Astrocyte of the spinal cord (primary cell): ENCODE measurements at places on chromosomes 13 and 19.

GRCh38 chr19:31058676-31059340 lies 290.4 kb downstream of the TSHZ3 start:
- DNase-seq = no peak

DNA sequence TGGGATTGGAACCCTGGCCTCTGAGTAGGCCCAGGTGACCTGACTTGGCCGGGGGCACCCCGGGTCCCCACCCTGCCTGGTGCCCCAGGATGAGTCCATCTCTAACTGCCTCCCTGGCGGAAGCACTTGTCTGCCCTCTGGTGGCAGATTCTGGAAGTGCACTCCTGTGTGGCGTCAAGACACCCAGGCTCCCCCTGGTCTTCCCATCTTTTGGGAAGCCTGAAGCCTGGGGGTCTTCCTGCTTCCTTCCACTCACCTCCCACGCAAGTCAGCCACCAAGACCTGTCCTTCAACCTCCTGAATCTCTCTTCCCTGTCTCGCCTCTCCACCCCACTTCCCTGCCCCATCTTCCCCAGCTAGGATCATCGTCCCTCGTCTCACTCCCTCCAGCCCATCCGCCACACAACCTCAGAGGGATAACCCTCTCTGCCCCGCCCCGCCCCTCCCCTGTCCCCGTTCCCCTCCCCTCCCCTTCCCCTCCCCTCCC lies 7.4 kb downstream of the RABAC1 start:
- DNase-seq = peak; percentile 63

- no peak for DNase-seq
Measured at GRCh38 chr13:110265682-110266430, 41.1 kb downstream of the COL4A1 start.

DNA sequence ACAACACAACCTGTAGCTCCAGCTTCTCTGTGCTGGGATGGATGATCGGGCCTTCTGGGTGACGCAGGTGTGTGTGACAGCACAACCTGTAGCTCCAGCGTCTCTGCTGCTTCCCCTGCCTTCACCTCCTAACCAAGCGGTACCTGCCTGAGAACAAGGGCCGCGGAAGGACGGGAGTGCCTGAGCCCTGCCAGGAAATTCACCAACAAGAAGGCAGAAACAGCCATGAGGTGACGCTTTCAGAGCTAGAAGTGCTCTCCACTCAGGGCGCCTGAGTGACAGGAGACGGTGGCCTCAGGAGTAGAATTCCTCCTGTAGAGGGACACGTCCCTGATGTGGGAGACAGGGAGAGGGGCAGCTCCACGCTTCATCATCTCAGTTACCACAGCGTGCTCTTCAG lies 17.4 kb downstream of the ZNF331 start:
- DNase-seq = no peak

DNA sequence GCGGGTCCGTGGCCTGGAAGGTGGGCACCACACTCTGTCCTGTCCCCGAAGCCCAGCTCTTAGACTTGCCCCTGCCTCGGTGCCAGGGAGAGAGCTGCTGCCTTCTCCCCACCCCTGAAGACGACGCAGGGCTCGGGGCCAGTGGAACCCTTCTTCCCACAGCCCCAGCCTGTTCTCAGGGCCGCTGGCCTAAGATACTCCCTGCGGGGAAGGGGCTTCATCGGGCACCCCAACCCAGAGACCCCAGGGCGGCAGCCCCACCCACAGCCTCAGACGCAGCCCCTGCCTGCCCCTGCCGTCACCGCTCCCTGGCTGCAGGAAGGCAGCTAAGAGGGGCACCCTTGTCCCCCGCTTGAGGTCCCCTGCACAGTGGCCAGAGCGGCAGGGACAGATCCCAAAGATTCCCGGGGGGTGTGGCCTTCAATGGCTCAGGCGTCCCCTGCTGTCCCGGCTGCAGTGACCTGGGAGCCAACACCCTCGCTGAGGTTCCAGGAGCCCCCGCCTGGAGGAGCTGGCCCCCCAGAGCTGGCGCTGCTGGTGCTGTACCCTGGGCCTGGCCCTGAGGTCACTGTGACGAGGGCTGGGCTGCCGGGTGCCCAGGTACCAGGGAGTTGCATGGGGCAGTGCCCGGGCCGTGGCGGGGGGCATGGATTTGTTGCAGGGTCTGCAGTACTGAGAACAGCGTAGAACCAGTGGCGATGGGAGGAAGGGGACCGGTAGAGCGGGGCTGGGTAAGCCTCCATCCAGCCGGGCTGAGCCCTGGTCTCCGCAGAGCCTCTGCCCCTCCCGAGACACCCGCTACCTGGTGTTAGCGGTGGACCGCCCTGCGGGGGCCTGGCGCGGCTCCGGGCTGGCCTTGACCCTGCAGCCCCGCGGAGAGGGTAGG lies 1.0 kb downstream of the AMH start:
- no peak for DNase-seq

DNA sequence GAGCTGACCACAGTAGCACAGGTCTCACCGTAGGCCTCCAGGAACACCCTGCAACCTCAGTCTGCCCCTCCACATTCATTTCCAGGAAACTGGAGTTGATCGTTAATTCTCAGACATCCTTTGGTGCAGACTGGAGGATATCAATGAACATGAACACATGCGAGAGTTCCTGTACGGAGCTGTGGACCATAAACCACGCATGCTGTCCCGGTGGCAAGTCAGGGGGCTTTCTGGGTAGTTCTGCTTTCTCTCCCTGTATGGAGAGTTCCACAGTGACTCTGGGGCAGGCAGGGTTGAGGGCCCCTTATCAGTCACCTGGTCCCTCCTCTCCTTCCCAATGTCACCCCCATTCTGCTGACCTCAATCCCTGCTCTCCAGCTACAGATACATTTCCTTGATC lies 55.5 kb upstream of the URI1 start:
- no peak for DNase-seq

GRCh38 chr13:112995395-112996191 lies 26.6 kb downstream of the MCF2L start:
- DNase-seq = no peak

DNA sequence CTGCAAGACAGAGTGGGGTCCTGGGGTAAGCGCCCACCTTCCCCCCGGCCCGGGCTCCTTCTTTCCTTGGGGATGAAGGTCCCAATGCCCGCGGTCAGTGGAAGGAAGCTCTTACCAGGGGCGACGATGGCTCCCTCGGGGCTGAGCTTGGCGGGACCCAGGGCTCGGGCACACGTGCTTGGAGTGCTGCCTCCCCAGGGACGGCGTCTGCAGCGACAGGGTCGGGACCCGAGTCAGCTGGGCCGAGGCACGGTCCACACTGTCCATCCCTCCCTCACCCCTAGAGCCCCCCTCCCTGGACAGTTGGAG lies 3.5 kb downstream of the JSRP1 start:
- no peak for DNase-seq

GRCh38 chr13:100235311-100235901 lies 146.5 kb downstream of the PCCA start:
- peak; percentile 73 for DNase-seq
